ENCODE measurements at places on chromosomes 16 and 17.

GRCh38 chr17:73338050-73338521 is 26.3 kb upstream of the CDC42EP4 start:
- no peak for DNase-seq

DNA sequence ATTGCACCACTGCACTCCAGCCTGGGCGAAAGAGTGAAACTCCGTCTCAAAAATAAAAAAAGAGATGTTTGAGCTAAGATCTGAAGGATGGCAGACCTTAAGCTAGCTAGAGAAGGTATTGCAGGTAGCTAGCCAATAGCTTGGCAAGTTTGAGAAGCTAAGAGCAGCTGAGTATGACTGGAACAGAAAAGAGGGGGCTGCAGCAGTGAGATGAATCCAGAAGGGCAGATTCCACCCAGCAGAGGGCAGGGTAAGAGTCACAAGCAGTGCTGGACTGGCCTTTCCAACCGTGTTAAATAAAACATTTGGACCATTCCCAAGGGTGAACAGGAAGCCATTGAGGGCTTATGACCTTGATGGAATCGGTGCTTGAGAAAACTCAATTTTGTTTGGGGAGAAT is 5.7 kb upstream of the PHAF1 start:
- no peak for DNase-seq

GRCh38 chr17:44333371-44333770 is 8.7 kb upstream of the SLC25A39 start:
- DNase-seq = no peak

DNA sequence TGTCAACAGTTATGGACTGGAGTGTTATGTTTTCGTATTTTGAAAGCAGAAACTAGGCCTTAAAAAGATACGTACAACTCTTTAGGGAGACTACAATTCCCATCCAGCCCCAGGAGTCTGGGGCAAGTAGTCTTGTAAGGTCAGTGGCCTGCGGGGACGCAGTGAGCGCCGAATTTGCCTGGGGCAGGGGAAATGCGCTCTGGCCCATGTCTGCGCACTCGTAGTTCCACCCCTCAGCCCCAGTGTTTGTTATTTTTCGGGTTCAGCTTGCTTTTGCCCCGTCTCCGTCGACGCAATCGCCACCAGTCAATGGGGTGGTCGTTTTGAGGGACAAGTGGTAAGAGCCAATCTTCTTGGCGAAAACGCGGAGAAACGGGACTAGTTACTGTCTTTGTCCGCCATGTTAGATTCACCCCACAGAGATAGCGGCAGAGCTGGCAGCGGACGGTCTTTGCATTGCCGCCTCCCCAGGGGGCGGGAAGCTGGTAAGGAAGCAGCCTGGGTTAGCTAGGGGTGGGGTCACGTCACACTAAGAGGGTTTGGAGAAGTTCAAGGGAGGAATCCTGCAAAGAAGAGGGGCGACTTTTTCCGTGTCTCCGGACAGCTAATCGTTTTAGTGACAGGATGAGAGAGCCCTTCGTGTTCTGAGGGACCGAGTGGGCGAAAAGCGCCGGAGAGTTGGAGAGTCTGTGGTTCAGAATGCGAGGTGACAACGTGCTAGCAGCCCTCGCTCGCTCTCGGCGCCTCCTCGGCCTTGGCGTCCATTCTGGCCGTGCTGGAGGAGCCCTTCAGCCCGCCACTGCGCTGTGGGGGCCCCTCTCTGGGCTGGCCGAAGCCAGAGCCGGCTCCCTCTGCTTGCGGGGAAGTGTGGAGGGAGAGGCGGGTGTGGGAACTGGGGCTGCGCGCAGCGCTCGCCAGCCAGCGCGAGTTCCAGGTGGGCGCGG is 1.1 kb upstream of the BRCA1 start:
- peak; percentile 66 for DNase-seq

- DNase-seq = no peak
These were observed 1.4 kb downstream of the TLCD1 start for GRCh38 chr17:28724500-28725165.

GRCh38 chr16:28923652-28924398 is 1.2 kb downstream of the RABEP2 start:
- DNase-seq = no peak

- DNase-seq = peak; percentile 84
These were observed 93.0 kb downstream of the SEC14L1 start for GRCh38 chr17:77233635-77234334.

- no peak for DNase-seq
These were observed 322.1 kb downstream of the MAP2K4 start for GRCh38 chr17:12342609-12343435.
